Muscle of leg (tissue), 16 donors: ENCODE measurements at places on chromosomes 2 and 18. TPM values are rescaled to one million over a fixed set of nuclear protein-coding genes. Genes with fewer than 3 reads are reported as not detected.
A peak's percentile ranks its signal among the peaks of the same experiment; 100 is the strongest.

DNA sequence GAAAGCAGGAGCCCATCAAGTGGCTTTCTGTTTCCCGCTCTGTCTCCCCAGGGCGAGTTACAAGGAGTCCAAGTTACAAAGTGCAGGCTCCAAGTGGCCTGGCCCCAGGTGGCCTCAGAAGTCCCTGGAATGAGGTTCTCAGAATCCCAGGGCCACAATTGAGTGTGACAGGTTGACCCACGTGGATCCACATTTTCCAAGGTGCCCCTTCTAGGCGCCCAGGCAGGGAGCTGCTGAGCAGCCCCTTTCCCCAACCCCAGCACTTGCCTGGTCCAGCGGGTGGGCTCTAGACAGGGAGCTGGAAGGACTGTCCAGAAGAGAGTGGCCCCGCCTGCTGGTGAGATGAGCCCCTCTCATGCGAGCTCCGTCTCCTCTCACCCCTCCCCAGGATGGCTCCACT is 253.4 kb downstream of the CYP26B1 start:
- no peaks in the 10 kb centered on the region for H3K36me3 ChIP-seq
- H3K27ac ChIP-seq = no peak overlapping the region

- DNase-seq = no peak
- peaks cover 3% of the 10 kb centered on the region for H3K36me3 ChIP-seq
- H3K4me3 ChIP-seq = no peak overlapping the region
- H3K4me1 ChIP-seq = peaks cover 1% of the 10 kb centered on the region
- H3K27me3 ChIP-seq = no peaks in the 10 kb centered on the region
- H3K27ac ChIP-seq = no peak overlapping the region
These were observed 113.7 kb downstream of the XRCC5 start for GRCh38 chr2:216222650-216223352.

DNA sequence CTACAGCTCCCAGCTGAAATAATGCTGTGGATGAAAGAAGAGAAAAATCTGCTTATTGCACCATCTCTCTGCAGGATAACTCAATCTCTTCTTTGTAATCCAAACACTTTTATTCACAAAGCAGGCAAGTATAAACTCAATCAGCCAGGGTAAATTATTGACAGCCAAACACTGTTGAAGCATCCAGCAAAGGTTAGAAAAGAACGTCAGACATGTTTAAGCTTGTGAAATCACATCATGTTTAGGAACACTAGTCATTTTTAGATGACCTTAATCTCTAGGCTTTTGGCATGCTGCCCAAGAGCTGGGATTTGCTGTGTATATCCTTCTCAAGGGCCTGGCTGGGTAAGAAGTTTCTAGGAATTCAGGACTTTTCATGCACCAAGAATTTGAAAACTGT is 1148.1 kb upstream of the FANCL start:
- DNase-seq = peak; percentile 6
- H3K36me3 ChIP-seq = no peaks in the 10 kb centered on the region
- no peaks in the 10 kb centered on the region for H3K4me1 ChIP-seq
- H3K4me3 ChIP-seq = no peak overlapping the region
- H3K27ac ChIP-seq = no peak overlapping the region

DNA sequence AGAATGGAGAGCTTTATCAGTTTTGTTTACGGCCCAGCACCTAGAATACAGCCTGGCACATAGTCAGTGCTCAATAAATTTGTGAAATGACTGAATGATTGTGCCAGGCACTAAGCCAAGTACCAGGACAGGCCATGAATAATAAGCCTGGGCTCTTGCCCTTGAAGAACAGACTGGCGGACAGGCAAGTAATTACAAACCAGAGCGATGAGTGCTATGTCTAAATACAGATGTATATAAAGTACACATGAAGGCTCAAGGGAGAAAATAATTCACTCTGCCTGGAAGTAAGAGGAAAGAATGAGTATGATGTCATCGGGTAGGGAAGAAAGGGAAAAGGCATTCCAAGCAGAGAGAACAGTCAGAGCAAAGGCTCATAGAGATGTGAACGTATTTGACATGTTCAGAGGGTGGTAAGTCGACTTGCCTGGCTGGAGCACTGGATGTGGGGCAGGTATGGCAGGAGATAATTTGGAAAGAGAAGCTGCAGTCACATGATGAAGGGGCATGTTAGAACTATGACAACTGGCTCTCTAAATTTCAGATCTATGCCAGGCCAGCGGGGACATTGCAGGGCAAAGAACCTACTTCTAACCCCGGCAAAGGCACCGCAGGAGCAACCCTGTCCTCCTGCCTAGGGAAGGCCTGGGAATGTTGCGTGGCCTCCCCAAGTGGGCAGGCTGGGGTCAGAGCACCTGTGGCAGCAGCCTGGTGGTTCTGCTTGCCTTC is 119.1 kb upstream of the STPG4 start:
- DNase-seq = peak; percentile 92
- H3K27ac ChIP-seq = peak overlapping the region; percentile 80
- no peaks in the 10 kb centered on the region for H3K36me3 ChIP-seq
- no peaks in the 10 kb centered on the region for H3K27me3 ChIP-seq
- H3K4me3 ChIP-seq = no peak overlapping the region

GRCh38 chr2:65525616-65526231 is 93.3 kb upstream of the SPRED2 start:
- DNase-seq = peak; percentile 92
- no peaks in the 10 kb centered on the region for H3K36me3 ChIP-seq
- H3K27ac ChIP-seq = peak overlapping the region; percentile 49
- H3K27me3 ChIP-seq = no peaks in the 10 kb centered on the region
- H3K4me3 ChIP-seq = no peak overlapping the region
- H3K4me1 ChIP-seq = peaks cover 3% of the 10 kb centered on the region

DNA sequence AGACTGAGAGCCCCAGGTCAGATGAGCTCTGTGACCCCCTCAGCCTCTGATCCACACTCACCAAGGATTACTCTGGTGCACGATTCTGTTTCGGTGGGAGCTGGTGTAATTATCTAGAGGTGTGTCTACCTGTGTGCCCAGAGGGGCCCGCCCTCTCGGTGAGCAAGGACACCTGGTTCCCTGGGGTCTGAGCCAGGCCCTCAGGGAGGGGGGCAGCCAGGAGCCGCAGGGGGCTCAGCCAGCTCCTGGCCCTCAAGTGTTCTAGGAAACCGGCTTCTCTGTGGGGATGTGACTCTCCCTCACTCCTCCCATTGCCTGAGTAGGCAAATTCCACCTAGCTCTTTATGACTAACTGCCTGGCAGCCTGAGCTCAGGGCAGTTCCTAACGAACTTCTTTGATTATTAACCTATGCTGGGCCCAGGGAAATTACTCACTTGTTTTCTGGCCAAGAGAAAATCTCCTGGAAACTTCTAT is 17.4 kb downstream of the AGAP1 start:
- no peak for DNase-seq
- H3K4me1 ChIP-seq = peaks cover 43% of the 10 kb centered on the region
- H3K36me3 ChIP-seq = no peaks in the 10 kb centered on the region
- peak overlapping the region; percentile 15 for H3K27ac ChIP-seq
- no peaks in the 10 kb centered on the region for H3K27me3 ChIP-seq

GRCh38 chr2:7868836-7869235 is 813.0 kb upstream of the ID2 start:
- H3K4me3 ChIP-seq = no peak overlapping the region
- H3K36me3 ChIP-seq = no peaks in the 10 kb centered on the region
- H3K27ac ChIP-seq = no peak overlapping the region
- no peaks in the 10 kb centered on the region for H3K27me3 ChIP-seq
- H3K4me1 ChIP-seq = no peaks in the 10 kb centered on the region

GRCh38 chr18:7663366-7664312 is 96.5 kb downstream of the PTPRM start:
- H3K27ac ChIP-seq = no peak overlapping the region
- H3K4me1 ChIP-seq = peaks cover 2% of the 10 kb centered on the region
- no peaks in the 10 kb centered on the region for H3K36me3 ChIP-seq
- no peak overlapping the region for H3K4me3 ChIP-seq

GRCh38 chr2:196660244-196660643 is 20.7 kb downstream of the CCDC150 start:
- H3K36me3 ChIP-seq = no peaks in the 10 kb centered on the region
- no peak overlapping the region for H3K27ac ChIP-seq
- DNase-seq = no peak

- H3K36me3 ChIP-seq = peaks cover 19% of the 10 kb centered on the region
- no peak overlapping the region for H3K4me3 ChIP-seq
- peaks cover 2% of the 10 kb centered on the region for H3K4me1 ChIP-seq
- no peak for DNase-seq
These were observed 3.5 kb downstream of the HEATR5B start for GRCh38 chr2:37080689-37081088.

GRCh38 chr2:214203214-214203613 is 207.6 kb upstream of the VWC2L start:
- no peak overlapping the region for H3K27ac ChIP-seq
- H3K4me3 ChIP-seq = no peak overlapping the region
- no peaks in the 10 kb centered on the region for H3K27me3 ChIP-seq
- DNase-seq = no peak
- H3K4me1 ChIP-seq = no peaks in the 10 kb centered on the region

- no peak overlapping the region for H3K4me3 ChIP-seq
- no peaks in the 10 kb centered on the region for H3K36me3 ChIP-seq
- no peak for DNase-seq
These were observed 22.3 kb downstream of the TMEM18 start for GRCh38 chr2:654896-655295.

DNA sequence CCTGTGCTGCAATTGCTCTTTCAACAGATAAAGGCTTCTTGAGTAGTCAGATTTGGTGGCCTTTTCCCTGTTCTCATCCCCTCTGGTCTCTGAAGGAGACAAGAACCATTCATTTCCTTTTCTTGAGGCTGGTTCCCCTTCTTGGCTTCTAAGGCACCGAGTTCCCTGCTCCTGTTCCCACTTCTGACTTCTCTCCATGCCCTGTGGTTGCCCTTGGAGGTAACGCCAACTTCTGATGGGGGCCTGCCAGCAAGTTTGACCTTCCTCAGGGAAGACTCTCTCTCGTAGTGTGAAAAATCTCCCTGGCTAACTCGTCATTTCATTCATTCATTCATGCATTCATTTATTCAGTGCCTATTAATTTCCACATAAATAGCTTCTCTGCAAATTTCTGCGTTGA is 302.4 kb upstream of the SOX11 start:
- H3K4me3 ChIP-seq = no peak overlapping the region
- DNase-seq = no peak

- H3K4me3 ChIP-seq = no peak overlapping the region
- H3K36me3 ChIP-seq = no peaks in the 10 kb centered on the region
- no peak for DNase-seq
These were observed 984 bp downstream of the TCF23 start for GRCh38 chr2:27149570-27150405.

DNA sequence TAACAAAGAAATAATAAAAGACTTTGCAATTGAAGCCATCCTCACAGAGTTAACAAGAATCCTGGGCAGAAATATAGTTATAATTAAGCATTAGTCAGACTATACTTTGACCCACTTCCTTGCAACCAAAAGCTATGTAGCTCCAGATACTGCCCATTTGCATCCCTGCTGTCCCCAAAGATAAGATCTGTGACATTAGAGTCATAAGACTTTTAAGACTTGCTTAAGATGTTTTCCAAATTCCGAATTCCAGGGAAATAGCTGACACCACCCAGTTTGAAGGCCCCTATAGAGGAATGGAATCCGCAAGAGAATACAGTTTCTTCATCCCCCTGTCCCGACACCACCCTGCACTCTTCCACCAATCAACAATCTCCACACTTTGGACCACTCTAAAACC is 69.5 kb upstream of the TLK1 start:
- H3K4me1 ChIP-seq = no peaks in the 10 kb centered on the region
- no peaks in the 10 kb centered on the region for H3K27me3 ChIP-seq
- no peak for DNase-seq
- H3K4me3 ChIP-seq = no peak overlapping the region

GRCh38 chr2:63665846-63666475 is 77.2 kb downstream of the MDH1 start:
- no peaks in the 10 kb centered on the region for H3K36me3 ChIP-seq
- peak; percentile 64 for DNase-seq
- no peaks in the 10 kb centered on the region for H3K4me1 ChIP-seq
- no peak overlapping the region for H3K27ac ChIP-seq
- H3K4me3 ChIP-seq = no peak overlapping the region

The SH3RF3 gene
- 5.3 TPM for polyA plus RNA-seq

The HK2 gene
- polyA plus RNA-seq = 8.6 TPM

The MC4R gene
- 0.38 TPM for polyA plus RNA-seq

The CCNT2 gene
- 38.8 TPM for polyA plus RNA-seq

The MTHFD2 gene
- polyA plus RNA-seq = 31.7 TPM

The AOX1 gene
- polyA plus RNA-seq = 1.3 TPM
